Fibroblast of skin of abdomen (primary cell): ENCODE measurements at places on chromosomes 2 and 18.

GRCh38 chr2:177183860-177184259 is 28.7 kb upstream of the HNRNPA3 start:
- no peak for DNase-seq

GRCh38 chr2:166765141-166765540 is 123.1 kb upstream of the XIRP2 start:
- no peak for DNase-seq

GRCh38 chr2:136133586-136133985 is 15.6 kb upstream of the CXCR4 start:
- no peak for DNase-seq

- DNase-seq: no peak
Measured at GRCh38 chr2:233068762-233069418, 8.7 kb downstream of the INPP5D start.

DNA sequence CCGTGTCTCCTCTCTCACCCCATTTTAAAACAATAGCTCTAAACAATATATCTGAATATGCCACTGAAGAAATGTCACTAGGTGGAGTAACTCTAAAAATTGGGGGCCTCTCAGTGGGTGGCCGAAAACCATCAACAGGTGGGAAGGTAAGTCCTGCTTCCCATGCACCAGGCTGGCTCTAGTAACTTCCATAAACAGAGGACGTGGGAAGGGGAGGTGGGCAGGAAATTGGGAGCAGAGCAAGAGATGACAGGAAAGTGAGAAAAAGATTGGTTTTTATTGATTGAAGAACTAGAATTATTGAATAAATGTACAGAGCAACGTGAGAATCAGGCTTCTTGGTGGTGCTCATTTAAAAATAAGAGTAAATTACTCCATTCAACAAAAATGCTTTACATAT is 170.4 kb downstream of the SOCS6 start:
- no peak for DNase-seq

DNA sequence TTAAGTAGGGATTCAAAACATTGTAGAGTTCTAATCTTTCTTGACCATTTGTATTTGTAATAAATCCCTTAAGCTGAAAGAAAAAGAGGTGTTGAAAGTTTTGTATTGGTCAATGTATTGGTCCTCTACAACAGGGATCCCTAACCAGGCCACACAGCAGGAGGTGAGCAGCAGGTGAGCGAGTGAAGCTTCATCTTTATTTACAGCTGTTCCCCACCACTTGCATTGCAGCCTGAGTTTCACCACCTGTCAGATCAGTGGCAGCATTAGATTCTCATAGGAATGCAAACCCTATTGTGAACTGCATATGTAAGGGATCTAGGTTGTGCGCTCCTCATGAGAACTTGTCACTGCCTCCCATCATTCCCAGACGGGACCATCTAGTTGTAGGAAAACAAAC is 715.7 kb upstream of the NXPH2 start:
- DNase-seq: no peak

GRCh38 chr18:34740724-34741123 is 30.6 kb downstream of the DTNA start:
- no peak for DNase-seq

DNA sequence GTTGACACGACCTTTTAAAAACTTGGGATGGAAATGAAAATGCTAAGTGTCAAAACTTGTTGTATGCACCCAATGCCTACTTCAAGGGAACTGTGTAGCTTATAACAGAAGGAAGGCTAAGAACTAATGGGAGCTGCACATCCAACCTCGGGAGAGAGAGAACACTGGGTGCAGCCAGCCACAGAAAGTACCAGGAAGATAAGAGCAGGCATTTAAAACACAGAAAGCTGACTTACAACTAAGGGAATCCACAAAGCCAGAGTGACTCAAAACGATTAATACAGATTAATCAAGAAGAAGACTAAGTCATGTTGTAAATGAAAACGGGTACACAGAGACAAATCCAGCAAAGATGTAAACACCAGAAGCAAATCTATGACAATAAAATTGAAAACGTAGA is 113.4 kb downstream of the HDAC4 start:
- no peak for DNase-seq

- no peak for DNase-seq
Measured at GRCh38 chr2:228131833-228132232, 49.7 kb downstream of the SPHKAP start.
